Pulmonary artery endothelial cell (primary cell): ENCODE measurements at places on chromosomes 6 and 20. TPM values are rescaled to one million over a fixed set of nuclear protein-coding genes. Genes with fewer than 3 reads are reported as not detected.

KHDC1L gene
- not detected in 2 replicates for total RNA-seq

RWDD1 gene
- 24.7 and 25.9 TPM in 2 replicates for total RNA-seq

GRCh38 chr6:12569646-12570045 lies 146.9 kb upstream of the PHACTR1 start:
- no peak for DNase-seq

- DNase-seq = no peak
Observed at GRCh38 chr20:6975311-6975710, 207.8 kb downstream of the BMP2 start.

GRCh38 chr6:108953681-108954080 lies 105.5 kb downstream of the ARMC2 start:
- no peak for DNase-seq

DNA sequence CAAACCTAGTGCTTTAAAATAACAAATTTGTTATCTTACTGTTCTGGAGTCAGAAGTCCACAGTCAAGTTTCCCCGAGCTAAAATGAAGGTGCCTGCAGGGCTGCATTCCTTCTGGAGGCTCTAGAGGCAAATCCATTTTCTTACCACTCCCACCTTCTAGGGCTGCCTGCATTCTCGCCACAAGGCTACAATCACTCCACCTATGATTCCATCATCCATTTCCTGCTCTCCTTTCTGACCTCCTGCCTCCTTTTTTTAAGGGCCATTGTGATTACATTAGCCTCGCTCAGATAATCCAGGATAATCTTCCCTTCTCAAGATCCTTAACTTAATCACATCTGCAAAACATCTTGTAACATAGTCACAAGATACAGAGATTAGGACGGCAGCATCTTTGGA lies 42.4 kb upstream of the SIRT5 start:
- no peak for DNase-seq

DNA sequence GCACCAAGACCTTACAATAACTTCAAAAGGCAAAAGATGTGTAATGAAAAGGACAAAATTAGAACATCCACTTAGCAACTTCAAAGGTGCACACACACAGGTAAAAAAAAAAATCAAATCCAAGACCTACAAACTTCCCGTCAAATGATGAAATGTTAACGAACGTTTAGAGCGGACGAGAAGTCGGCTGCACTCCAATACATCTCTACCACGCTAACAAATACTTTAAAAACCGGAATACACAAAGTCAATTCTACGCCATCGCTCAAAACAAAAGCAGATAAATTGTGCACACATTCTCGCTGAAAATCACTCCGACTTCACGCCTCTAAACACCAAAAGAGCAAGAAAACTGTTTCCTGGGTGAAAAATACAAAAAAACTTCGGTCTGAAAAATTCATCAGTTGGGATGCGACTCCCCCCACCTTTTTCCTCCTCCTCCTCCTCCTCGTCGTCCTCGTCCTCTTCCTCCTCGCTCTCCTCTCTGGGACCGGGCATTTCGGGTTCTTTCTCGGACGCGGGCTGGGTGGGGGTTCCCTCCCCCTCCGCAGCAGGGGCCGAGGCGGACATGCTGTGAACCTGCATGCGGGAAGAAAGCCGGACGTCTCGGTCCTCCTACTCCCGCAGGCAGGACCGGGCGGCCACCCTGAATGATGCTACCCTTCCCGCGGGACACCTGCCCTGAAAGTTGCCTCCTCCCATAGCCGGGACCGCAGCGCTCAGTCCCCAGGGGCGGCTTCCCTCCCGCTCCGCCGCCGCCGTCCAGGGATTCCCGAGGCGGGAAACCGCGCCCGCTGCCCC lies 712 bp downstream of the DEK start:
- DNase-seq = no peak

DNA sequence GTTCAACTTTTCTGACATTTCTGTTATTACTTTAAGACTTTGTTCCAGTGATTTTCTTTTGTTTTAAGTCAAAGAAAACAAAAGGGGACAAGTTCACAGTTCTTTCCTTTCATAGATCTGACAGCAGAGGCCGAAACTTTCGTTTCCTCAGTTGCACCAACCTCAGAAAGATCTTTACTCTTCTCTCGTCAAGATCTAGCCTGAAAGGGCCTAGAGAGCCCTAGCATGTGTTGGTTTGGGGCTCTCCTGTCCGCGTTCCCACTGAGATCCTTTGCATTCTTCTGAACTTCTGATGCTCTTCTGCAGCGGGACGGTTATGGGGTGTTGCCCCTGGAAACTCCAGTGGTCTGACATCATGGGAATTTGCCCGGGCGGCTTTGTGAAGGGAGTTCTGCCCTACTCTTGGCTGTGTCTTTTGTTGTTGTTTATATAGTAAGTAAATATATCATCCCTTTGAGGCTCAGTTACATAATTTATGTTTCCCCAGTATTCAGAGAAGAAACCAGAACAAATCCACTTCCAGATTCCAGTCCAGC lies 129.1 kb downstream of the SASH1 start:
- DNase-seq = no peak
